Stimulated activated CD8-positive, alpha-beta memory T cell treated with anti-CD3 and anti-CD28 coated beads, Interleukin-2, amount 100 ng/mL, for 48 hours (primary cell): ENCODE measurements at places on chromosomes 1 and 21.

DNA sequence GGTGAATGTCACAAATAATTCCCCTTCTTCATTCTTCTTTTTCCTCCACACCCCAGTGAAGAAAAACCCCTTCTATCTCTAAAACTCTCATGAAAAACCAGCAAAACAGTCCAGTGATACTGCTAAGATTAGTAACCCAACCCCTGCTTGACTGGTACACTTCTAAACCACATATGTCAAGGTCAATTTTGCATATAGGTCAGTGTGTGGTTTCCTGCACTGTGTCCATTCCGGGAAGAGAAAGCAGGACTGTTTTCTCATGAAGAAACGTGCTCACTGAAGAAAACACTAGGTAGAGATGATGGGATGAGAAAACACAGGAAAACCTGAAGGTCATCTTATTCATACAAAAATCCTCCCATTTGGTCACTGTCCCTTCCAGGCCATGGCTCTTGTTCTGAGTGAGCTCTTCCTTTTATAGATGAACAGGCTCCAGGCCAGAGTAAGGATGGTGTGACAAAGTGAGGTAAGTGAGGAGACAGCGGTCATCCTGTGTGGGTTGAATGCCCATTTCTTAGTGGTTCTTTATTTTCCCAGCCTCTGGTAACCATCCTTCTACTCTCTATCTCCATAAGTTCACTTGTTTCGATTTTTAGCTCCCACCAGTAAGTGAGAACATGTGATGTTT lies 122.7 kb downstream of the FASLG start:
- no peak for DNase-seq

DNA sequence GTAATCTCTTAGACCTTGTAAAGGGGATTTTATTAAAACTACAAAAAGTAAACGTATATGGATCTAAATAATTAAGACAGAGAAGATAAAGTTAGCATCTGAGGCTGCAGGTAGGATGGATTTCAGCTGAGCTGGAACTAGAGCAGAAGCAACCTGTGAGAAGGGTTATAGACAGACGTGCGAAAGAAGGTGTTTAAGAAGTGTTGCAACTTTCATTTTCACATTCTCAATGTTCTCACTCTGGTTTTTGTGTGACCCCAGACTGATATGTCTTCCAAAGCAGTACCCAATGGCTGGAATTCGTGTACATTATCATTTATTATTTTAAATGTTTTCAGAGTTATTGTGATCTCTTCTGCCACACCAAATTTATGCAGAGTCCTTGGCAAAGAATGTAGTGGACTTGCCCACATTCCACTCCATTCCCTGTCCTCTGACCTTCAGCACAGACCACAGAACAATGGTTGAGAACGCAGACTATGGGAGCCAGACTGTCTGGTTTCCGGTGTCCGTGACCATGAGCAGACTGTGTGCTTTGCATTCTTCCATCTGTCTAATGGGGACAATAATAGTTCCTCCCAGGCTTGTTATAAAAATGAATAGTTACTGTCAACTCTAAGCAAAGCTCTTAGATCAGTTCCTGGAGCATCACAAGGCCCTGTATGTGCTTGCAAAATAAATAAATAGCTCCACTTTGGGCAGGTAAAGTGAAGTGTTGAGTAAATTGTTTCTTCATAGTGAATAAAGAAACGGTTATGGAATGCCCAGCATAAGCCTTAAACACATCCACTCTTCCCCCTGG lies 140.6 kb upstream of the SAMSN1 start:
- DNase-seq: no peak

GRCh38 chr21:25425156-25425555 lies 182.1 kb downstream of the MRPL39 start:
- DNase-seq: no peak

GRCh38 chr1:113088972-113089371 lies 16.0 kb downstream of the LRIG2 start:
- no peak for DNase-seq

GRCh38 chr1:70896224-70896623 lies 151.4 kb downstream of the PTGER3 start:
- DNase-seq: no peak
